ENCODE measurements at places on chromosomes 6 and 20.

DNA sequence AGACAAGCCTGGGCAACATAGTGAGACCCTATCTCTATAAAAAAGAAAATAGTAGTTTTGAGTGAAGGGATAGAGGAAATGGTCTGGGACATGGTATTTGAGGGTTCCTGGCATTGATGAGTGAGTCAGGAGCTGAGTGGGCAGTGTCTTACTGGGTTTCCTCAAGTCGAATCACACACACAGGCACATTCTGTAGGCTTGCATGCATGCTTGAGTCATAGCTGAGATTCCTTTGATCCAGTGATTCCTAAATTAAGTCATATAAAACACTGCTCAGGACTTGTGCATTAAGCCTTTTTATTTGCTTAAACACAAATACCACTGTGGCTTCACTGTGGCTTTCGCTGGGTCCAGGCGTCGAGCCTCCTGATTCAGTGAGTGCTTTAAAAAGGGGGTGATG, 71.8 kb upstream of the TMEM181 start:
- no peak for DNase-seq

DNA sequence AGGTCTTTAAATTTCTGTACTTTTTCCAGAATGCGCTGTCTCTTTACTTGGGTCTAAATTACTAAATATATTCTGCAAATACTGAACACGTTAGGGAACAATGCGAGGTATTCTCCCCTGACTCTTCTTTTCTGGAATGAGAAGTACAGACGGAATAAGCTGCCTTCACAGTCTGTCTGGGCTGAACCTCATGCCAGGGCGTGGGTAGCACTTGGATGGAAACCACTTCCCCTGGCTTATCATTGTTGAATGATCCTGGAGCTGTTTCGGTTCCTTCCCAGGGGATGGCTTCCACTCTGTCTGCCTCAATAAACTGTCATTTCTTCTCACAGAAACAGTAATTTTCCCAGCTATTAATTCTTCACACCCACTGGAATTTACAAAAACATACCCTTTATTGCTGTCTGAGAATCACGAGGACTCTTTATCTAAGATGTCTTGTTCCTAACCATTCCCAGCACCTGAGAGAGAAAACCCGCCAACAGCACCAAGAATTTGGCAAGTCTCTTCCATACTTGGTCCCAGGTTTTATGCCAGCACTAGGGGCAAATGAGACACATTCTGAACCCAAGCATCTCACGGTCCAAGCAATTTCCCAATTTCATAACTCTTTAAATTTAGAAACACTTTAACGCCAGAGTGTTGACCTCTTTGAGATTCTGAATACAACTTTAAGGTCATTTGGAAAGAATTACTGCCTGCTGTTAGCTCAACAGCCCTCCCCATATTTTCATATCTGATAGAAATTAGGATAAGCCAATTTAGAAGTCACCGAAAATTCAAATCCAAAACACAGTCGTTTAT, 43.2 kb upstream of the ADGRF5 start:
- DNase-seq: no peak

DNA sequence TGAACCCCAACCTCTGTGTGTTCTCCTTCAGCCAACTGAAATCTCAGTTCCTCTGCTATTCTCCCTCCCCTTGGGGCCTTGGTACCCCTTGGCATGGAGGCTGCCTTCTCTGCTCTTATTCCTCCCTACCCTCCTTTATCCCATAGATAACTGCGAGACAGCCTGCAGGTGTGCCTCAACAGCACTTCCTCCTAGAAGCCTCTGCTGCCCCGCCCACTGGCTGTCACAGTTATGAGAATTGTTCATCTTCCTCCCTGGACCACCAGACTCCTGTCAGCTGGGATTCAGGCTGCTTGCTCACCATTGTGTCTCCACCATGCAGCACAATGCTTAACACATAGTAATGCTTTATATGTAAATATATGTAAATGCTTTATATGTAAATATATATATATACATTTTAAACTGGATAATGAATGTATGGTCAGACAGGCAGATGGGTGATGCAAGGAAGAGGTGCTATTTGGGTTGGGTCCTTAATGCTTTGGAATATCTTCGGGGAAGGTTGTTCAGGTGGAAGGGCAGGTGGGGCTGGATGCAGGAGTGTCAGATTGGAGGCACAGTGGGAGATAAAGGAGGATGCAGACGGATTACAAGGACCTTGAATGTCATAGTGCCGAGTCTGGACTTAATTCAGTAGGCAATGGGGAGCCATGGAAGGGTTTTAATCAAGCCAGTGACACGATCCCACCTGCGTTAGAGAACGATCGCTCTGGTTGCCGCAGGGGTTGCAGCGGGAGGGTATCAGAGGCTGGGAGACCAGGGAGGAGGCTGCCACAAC, 4.9 kb downstream of the CDH22 start:
- no peak for DNase-seq

DNA sequence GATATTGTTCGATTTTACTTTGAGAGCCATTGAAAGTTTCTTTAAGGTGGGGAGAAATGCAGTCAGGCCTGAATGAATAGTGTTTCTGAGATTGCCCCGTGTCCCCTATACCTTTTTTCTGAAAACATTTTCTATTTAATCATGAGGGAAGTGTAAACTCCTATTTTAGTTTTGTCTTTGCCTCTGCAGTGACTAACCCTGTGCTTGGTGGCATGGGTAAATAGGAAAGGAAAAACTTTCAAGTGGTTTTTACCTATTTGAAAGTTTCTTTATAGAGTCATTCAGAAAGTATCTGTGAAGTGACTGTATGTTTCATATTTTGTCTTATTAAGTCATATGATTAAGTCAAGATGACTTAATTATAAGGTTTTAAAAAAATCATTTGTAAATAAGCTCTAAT, 14.5 kb downstream of the SNRNP48 start:
- no peak for DNase-seq

DNA sequence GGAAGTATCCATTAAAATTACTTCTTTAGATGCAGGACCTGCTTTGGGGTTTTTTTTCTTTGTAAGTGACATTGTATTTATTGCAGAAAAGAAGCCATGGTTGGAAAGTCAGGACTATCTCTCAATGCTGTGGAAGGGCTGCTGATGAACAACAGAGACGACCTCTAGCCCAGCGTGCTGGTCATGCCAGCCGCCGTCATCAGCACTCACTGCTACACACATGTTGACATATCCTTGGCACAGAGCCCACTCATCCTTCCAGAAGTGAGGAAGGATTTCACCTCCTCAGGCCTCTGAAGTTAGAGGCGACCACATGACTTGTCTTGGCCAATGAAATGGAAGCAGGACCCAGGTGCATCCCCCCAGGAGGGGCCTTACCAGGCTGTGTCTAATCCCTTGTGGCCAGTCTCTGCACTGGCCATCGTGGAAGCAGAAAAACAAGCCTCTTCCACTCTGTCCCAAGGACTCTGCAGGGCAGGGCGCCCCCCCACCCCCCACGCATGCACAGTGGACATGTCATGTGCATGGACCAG, 343.5 kb downstream of the TAF4 start:
- DNase-seq: no peak

DNA sequence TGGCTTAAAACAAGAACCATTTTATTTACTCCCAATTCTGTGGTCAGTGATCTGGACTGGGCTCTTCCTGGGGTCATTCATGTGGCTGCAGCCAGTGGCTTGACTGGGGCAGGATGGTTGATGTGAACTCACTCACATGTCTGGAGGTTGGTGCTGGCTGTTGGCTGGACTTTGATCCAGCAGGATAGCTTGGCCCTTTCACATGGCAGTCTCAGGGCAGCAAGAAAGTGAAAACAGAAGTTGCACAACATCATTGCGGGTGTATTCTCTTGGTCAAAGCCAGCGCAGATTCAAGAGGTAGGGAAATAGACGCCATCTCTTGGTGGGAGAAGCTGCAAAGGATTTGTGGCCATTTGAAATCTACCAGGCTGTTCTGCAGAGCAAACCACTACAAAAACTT, 77.2 kb downstream of the MDGA1 start:
- no peak for DNase-seq

DNA sequence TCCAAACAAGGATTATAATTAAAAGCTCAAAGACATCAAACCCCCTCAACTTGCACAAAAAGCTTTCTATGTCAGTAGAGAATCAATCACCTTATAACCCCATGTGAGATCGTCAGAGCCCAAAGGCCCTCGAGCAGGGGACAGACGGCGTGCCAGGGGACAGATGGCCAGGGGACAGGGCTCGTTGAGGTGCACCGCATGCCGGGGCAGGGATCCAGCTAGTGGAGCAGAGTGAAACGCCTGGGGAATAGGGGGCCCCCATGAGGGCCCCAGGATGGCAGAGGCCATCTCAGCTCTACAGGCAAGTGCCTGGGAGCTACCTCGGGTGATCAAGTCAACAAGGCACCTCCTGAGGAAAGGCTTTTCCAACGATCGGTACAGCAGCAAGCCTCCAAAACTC, 28.6 kb downstream of the DIDO1 start:
- DNase-seq: no peak

- DNase-seq: no peak
These were observed 76.1 kb upstream of the SLC4A11 start for GRCh38 chr20:3315136-3315535.

- no peak for DNase-seq
These were observed 2.8 kb downstream of the TENT5A start for GRCh38 chr6:81749707-81750106.

DNA sequence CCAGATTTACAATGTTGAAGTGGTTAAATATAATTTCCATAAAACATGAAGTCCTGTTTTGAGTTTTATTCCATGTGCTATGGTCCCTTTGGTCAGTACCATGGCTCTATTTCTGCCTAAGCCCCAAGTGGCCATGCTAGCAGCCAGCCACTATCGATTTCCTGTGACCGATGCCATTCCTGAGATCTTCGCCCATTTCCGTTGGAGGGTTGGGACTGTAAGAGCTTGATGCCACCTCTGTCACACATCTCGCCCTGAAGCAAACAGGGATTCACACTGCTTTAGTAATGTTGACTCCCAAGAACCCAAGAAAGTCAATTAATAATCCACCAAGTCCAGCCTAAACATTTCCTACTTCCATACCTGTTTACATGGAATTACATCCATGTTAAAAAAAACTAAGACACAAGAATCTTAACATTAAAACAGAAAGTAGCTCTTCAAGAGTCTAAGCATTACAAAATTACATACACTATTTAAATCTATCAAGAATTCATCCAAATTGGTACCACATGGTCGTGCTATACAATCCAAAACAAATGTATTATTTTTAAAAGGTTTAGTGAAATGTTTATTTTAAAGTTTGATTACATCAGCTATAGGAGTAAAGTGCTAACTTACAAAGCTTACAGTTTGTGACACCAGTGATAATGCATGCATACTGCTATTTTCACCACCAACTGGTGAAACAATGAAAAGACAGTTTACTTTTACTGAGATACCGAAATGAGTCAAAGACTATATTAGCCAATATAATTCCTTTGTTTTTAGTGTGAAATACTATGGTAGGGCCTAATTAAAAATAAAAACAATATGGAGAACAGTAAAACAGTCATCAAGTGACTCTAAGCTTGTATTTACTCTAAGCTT, 2.5 kb downstream of the RBM39 start:
- peak; percentile 72 for DNase-seq

DNA sequence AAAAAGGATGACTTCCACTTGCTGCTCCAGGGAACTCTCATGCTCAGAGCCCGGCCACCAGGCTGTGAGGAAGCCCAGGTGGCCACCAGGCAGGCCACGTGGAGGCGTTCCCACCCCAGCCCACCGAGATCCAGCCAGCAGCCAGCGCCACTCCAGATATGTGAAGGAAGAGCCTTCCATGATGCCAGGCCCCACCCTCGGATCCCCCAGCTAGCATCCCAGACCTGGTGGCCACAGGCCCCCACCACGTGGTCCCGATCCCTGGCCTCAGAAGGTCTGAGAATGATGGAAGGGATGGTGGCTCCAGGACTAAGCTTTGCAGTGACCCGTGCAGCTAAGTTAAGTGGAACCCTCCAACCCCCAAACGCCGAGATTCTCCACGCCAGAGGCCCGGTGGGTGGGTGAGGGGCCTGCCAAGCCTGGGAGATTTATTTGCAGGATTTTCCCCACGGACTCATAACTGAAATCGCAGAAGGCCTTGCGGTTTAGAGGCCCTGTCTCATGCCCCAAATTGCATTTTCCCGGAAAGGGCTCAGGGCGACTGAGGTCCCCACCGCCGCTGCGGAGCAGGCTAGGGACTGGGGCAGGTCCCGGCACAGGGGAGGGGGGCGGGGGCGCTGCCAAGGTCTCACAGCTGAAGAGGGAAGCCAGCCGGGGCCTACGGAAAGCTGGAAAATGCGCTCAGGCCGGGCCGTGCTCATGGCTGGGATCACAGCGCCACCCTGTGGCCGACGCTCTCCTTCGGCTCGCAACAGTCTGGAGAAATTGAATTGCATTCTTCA, 31.1 kb upstream of the CST7 start:
- DNase-seq: peak; percentile 81

DNA sequence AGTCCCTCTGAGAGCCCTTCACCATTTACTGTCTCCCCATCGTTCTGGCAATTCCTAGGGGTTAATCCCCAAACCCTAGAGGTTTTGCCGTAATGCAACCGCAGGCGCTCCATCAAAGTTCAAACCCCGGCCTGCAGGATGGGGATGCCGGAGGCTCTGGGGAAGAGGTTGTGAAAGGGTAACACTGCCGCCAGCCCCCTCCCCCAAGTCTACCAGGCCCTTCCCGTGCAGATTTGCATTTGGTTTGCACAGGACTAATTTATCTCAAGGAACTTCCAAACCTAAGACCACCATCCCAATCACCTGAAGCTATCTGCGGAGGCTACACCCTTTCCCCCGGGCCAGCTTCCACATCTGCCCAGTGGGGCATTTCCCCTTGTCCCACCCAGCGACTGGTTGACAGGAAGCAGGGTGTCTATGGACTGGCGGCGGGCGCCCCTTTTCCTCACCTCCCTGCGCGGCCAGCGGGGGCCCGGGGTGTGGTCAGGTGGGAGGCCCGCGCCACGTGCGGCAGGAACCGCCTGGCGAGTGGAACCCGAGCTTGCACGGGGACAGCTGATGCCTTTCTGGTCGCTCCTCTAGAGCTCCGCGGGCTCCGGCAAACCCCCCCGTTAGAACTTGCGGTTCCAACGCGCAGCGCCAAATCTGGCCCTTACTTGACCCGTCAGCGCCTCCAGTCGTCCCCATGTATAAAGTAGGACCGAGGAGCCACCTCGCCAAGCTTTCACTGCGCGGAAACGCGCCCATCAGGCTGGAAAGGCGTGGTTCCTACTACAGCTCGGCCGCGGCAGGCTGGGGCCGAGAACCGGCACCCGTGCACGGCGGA, 9.4 kb upstream of the SLC4A11 start:
- peak; percentile 50 for DNase-seq

DNA sequence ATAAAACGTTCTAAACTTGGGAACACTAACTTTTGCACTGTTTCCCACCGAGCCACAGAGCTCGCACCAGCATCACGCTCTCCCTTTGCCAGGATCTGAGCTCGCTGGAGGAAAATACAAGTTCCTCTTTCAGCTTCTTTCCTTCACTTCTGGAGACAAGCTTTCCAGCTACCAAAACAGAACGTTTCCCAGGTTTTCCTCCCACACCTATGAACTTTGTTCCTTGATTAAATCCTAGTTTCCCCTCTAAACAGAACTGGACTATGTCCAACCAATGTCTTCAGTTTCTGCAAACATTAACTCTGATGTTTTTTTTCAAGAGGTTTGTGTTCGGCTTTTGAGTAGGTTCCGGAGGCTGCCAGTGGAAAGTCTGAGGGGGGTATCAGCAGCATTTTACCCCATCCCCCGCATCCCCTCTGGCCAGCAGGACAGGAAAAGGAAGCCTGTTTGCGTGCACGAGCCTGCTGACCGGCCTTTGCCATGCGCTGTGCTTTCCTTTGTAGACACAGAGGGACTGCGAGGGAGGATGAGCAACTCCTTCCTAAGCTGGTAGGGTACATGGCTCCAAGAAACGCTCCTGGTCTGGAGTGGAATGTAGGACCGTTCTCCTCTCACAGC, 135.5 kb downstream of the LY86 start:
- no peak for DNase-seq

GRCh38 chr6:120534954-120535353, 799.3 kb downstream of the TBC1D32 start:
- DNase-seq: no peak

GRCh38 chr20:25378189-25378883, 12.3 kb downstream of the ABHD12 start:
- no peak for DNase-seq
